Bladder microvascular endothelial cell (primary cell): ENCODE measurements at places on chromosomes 5 and 9. TPM values are rescaled to one million over a fixed set of nuclear protein-coding genes. Genes with fewer than 3 reads are reported as not detected.

The GMCL2 gene
- not detected in 2 replicates for total RNA-seq

The ABLIM3 gene
- 23.3 and 40.3 TPM in 2 replicates for total RNA-seq

The SPINK4 gene
- not detected in 2 replicates for total RNA-seq

The SCGB3A2 gene
- total RNA-seq = not detected in 2 replicates

The HOMER1 gene
- 1.5 and 12.0 TPM in 2 replicates for total RNA-seq

The EDIL3 gene
- 0.65 and 1.0 TPM in 2 replicates for total RNA-seq

The TRAF2 gene
- total RNA-seq = 20.9 and 35.2 TPM in 2 replicates

The TMEM215 gene
- total RNA-seq = not detected in 2 replicates

The ZMAT2 gene
- 37.2 and 58.8 TPM in 2 replicates for total RNA-seq

The PCDHGB6 gene
- total RNA-seq = 1.6 and 3.9 TPM in 2 replicates
